Right forelimb (tissue), 1 donor: ENCODE measurements at places on chromosomes 7 and 10.

GRCh38 chr7:54615537-54615936 lies 73.4 kb downstream of the VSTM2A start:
- no peak for DNase-seq

GRCh38 chr7:90613088-90613498 lies 17.0 kb downstream of the CDK14 start:
- no peak for DNase-seq

DNA sequence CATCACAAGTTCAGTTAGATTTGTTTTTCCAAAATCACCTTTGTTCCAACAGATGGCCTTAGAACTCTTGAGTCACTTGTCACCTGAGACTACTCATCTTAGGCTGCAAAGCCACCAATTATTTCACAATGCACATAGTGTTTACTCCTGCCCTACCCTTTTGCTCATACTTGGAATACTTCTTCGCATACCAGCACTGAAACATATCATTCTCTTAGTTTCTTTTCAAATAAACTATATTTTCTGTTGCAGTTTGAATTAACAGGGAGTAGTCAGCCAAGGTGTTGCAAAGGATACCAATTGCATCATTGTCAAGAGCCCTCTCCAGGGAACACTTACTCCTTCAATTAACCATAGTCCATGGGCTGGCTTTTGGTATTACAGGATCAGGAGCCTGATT lies 71.0 kb downstream of the CASD1 start:
- no peak for DNase-seq

DNA sequence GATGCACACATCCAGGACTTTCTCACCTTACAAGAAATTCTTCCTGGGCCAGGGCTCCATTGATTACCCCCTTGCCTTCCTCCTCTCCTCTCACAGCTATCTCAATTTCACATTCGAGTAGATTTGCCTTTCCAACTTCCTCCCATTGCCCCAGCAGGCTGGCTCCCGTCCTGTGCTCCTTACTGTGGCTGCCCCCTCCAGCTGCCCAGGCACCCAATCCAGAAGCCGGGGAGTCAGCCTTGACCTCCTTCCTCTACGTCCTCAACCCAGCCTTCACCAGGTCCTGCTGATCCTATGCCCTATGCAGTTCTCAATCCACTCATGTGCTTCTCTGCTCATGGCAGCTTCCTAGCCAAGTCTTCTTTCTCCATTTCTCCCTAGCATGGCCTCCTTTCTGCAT lies 85.7 kb upstream of the GPR26 start:
- DNase-seq, result no peak

GRCh38 chr10:133241501-133242205 lies 4.0 kb downstream of the VENTX start:
- no peak for DNase-seq

DNA sequence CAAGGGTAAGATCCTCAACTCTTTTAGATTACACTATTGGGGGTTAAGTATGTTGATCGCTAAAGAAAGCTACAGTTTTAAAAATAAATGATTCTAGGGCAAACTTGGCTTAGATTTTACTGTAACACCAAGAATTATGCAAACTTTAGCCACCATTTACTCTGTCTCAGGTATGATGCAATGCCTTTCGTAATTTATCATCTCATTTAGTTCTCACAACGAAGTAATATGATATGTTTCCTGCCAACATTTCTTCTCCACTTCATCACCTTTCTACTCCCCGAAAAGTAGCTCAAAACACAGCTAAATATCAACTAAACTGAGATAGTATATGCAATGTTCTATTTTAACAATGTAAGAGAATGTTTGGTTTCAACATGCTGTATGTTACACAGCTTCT lies 21.1 kb downstream of the FAM133B start:
- DNase-seq, result no peak

GRCh38 chr10:15420858-15421257 lies 49.8 kb upstream of the FAM171A1 start:
- DNase-seq, result no peak

DNA sequence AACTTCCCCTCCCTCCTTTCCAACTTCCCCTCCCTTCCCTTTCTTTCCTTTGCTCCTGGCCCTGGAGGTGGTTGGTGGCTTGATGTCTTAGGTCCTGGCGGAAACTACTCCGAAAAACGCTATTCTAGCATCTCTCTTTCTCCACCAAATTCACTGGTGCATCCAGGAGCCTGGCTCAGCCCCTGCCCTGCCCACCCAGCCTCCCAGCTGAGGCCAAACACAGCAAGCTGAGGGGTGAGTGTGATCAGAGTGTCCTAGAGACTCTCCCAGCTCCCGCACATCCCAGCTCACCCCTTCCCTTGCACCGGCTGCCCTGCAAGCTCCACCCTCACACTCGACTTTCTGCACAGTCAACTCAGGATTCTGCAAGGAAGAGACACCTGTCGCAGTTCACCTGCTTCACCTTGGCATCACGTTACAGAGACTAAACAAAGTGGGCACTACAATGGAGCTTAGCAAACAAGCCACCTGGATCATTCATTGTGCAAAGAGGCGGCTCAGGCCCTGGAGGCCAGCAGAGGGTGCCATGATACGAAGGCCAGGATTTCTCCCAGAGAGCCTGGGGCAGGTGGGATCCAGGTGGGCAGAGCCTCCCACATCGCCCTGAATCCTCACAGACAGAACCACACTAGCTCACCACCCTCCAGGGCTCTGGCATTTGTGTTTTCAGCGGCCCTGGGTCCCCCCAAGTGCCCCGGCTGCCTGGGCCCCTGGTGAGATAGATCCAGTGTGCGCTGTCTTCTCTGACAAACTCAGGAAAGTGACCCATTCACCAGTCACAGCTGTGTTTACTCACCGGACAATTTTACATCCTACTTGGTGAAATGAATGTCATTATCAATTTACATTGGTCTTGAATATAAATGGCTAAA lies 169.6 kb downstream of the TCERG1L start:
- DNase-seq, result no peak

DNA sequence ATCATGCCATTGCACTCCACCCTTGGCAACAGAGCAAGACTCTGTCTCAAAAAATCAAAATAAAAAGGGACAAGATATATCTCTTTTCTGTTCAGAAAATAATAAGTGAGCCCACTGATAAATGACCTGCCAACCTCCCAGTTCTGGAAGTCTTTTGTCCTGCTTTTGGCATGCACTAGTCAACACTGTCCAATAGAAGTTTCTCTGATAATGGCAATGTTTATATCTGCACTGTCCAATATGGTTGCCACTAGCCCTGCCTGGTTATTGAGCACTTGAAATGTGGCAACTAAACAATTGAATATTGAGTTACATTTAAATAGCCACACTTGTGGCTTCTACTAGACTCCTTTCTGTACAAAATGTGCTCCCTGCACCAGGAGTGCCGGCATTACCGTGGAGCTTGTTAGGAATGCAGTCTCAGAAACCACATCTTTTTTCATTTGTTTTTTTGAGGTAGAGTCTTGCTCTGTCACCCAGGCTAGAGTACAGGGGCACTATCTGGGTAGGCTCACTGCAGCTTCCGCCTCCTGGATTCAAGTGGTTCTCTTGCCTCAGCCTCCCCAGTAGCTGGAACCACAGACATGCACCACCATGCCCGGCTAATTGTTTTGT lies 229.7 kb downstream of the CACNB2 start:
- no peak for DNase-seq

- no peak for DNase-seq
Measured at GRCh38 chr7:112887337-112887736, 97.1 kb upstream of the TMEM168 start.

DNA sequence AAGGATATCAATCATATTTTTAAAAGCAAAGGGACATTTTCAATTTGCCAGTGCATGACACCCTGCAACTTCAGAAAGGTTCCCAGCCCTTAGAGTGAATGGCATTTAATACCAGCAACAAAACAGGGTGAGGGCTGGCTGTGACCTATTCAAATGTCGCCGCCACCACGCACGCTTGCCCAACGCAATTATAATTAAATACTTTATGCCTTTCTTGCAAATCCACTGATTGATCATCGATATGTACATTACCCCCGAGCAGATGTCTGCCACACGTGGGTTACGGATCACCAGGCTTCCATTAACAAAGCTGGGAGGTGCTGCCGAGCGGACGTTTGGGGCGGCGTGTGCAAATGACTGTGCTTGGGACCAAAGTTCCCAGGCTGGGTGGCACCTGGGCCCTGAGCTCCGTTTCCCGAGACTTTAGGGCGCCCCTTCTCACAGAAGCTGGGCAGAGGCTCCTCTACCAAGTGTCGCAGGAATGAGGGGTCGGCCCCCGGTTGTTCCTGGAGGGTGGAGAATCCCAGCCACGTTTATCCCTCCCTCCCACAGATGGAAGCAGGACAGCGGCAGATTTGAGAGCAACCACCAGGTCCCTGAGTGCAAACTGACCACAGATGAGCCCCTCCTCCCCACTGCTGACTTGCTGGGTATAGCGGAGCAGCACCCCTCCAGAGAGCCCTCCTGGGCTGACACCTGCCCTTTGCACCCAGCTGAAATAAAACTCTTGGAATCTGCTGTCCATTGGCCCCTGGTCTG lies 3.9 kb downstream of the FOXL3 start:
- DNase-seq, result no peak

- DNase-seq, result no peak
Measured at GRCh38 chr7:12458520-12459131, 55.0 kb upstream of the VWDE start.

DNA sequence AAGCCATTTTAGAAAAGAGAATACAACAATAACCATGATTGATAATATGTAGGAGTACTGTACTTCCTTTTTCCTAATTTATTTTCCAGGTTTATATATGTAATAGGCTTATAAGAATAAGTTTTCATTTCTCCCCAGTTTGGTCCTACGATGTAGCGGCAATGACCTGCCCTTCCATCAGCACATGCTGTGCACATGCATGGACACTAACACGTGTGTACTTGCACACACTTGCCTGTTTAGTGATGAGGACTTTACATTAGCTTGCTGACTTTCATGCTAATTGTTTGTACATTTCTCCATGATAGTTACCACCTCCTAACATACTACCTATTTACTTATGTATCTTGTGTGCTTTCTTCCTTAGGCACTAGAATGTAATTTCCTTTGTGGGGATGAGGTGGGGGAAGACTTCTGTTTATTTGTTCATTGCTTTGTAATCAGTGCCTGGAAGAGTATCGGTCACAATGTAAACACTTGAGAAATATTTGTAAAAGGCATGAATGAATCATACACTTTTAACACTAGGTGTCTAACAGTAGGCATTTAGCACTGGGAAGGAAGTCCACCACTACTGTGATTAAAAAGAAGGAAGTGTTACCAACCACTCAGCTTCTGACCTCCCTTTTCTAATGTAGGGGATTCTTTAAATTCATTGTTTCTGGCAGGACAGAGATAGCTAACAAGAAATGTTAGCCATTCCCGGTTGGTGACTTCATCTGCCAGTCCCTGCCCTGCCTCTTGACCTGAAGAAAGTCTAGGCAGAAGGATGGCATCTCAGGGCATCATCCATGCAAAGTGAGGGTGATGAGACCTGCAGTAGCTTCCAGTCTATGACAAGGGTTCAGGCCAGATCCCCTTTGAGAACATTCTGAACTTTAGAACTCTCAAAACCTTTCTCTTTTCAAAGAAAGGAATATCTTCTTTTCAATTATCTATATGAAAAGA lies 120.2 kb upstream of the RAB18 start:
- DNase-seq, result no peak

DNA sequence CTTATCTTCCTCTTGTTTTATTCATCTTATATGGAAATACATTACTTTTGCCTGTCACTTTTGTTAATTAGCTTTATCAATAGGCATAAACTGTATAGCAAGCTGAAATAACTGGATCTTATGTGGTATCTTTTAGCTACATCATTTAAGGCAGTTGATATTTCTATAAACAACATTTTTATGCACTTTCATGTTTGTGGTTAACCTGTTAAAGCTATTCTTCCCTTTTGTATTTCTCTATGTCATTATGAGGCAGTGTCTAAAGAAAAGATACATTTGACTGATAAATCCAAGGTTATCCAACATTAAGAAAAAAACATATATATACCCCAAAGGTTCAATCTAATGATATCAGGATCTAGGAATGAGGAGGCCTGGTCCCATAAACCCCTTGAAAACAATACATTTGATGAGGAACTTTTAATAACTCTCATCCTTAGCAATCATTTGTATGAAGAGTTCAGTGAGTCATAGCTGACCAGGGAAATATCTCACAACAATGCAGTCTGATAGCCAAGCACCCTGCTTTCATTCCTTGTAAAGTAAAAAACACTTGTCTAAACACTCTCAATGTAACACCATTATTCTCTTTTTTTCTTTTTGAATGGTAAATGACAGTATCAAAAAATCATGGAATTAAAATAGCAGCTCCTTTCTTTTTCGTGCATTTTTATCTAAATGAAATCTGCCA lies 300.9 kb downstream of the NEBL start:
- no peak for DNase-seq

GRCh38 chr7:132394283-132395198 lies 181.7 kb downstream of the PLXNA4 start:
- DNase-seq, result no peak

- no peak for DNase-seq
Measured at GRCh38 chr10:16816830-16817124, 447 bp downstream of the RSU1 start.

GRCh38 chr10:115171392-115171960 lies 78.3 kb downstream of the ATRNL1 start:
- DNase-seq, result no peak

GRCh38 chr10:48907730-48908129 lies 31.9 kb downstream of the LRRC18 start:
- no peak for DNase-seq

- DNase-seq, result no peak
Measured at GRCh38 chr10:75207079-75207856, 3.3 kb upstream of the VDAC2 start.

DNA sequence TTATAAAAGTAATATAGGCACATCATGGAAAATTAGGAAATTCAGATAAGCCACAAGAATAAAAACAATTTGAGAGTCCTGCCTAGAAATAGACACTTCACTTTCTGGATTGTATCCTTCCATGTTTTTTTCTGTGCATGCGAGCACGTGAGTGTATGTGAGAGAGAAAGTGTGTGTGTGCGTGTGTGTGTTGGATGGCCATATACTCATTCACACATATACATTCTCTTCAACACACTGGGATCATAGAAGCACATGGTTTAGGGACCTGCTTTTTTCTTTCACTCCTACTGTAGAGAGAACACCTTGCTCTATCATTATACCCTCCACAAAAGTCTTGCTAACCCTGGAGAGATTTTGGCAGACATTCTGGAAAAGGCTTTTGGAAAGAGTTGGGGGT lies 7.5 kb downstream of the FFAR4 start:
- DNase-seq, result no peak

DNA sequence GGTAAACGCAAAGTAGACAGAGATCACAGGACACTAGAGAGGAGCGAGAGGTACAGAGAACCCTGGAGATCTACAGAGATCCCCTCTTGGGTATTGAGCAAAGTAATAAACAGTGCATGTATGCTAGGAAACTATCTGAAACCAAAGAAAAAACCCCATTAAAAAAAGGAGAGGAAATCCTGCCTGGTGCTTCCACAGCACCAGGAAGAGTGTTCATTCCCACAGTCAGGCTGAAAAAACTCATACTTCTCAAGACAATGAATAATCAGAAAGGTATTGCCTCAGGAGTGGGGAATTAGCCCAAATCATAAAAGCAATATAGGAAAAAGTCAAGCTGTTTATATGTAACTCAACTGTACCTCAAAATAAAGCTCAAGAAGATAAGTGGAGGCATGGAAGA lies 59.1 kb downstream of the ANKRD26 start:
- DNase-seq, result no peak
